Activated CD8-positive, alpha-beta memory T cell treated with anti-CD3 and anti-CD28 coated beads for 48 hours (primary cell): ENCODE measurements at places on chromosomes 1 and 21.

DNA sequence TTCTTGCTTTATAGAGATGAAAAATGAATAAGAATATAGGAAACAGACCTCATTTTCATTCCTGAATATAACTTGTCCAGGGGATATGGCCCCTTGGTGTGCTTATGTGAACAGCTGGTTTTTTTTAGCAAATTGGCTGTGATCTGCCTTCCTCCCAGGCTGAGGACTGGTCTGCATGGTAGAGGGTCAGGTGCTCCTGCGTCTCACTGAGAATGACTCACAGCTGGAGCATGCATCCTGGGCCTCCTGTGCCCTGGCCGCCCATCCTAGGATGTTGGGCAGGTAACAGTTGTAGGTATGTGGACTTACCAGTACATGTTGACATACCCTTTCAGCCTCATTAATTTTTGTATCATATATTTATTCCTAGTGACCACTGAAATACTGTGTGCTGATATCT lies 29.8 kb downstream of the AGT start:
- DNase-seq: no peak

DNA sequence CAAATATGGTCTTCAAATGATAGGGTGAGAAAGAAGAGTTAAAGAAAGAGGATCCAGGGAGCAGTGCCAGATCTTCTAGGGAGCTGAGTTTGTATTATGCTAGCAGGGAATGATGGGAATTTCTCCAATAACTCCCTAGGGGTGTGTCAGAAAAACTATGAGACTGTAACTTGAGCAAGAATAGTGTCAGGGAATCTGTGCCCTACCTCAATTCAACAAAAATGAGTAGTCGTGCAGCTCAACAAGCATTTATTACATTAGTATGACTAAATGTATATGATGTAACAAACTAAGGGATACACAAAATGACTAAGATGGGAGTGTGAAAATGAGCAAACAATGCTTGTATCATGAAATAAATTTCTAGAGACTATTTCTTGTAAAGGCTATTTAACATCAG lies 24.2 kb downstream of the SPAG17 start:
- DNase-seq: no peak

- DNase-seq: no peak
Observed at GRCh38 chr1:234933475-234933874, 195.2 kb downstream of the TOMM20 start.

GRCh38 chr21:45555557-45556301 lies 13.5 kb upstream of the SLC19A1 start:
- no peak for DNase-seq

- no peak for DNase-seq
Observed at GRCh38 chr1:65332821-65333220, 23.5 kb downstream of the DNAJC6 start.

- DNase-seq: no peak
Observed at GRCh38 chr1:115655306-115655663, 13.5 kb downstream of the VANGL1 start.

- peak; percentile 24 for DNase-seq
Observed at GRCh38 chr1:6148497-6149241, 31.5 kb downstream of the CHD5 start.

DNA sequence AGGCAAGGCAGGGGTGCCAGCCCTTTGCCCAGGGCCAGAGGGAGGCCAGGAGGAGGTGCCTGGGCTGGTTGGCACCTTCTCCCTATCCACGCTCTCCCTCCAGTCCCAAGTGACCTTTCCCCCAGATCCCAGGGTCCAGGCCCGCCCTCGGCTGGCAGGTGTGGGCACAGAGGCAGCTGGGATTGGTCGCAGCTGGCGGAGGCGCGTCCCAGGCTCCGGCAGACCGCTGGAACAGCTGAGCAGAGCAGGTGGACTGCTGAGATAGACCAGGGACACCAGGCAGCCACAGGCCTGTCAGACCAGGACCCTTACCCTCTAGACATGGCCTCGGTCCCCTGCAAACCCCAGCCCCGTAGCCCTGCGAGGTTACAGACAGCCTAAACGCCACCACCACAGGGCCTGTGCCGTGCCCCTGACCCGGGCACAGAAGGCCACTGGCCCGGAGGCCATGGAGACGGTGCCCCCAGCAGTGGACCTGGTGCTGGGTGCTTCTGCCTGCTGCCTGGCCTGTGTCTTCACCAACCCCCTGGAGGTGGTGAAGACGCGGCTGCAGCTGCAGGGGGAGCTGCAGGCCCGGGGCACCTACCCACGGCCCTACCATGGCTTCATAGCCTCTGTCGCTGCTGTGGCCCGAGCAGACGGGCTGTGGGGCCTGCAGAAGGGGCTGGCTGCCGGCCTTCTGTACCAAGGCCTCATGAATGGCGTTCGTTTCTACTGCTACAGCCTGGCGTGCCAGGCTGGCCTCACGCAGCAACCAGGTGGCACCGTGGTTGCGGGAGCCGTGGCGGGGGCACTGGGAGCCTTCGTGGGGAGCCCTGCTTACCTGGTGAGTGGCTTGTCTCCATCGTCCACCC lies at the start of gene SLC25A34:
Gene SLC25A34 (plus strand): TSS at position 221 of the 854 bp plus-strand sequence. CDS start 228 bp downstream, at position 449.
- DNase-seq: no peak

DNA sequence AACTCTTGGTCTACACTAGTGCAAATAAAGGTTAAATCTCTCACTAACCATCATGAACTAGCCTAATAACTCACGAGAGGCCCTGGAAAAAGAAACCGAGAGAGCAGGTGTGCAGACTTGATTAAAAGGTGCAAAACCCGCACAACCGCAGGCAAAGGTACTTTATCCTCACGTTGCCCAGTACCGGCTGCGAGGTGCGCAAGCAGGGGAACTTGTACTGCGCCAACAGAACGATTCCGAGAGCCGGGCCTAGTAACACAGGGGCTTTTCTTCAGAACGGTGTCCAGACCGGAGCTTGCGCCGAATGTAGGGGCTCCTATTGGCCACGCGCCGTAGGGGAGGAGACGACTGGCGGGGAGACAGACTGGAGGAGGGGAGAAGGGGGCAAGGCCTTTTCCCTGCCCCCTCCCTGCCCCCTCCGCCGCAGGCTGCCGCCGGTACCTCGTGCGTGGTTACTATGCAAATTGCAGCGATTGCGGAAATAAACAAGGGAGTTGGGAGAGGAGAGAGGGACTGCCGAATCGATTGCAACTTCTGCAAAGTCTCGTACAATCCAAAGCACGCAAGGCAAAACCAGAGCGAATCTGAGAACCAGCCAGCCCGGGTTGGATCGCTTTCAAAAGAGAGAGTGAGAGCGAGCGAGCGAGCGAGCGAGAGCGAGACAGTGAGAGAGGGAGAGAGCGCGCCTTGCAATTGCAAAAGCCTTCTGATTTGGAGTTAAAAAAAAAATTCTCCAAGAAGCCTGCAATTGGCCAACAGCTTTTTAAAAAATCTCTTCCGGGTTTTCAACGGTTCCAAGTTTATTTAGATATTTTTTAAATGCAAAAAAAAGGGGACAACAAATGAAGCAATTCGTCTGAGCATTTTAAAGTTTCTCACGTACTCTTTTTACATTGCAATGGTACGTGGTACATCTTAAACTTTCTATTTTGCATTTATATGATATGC lies 5.4 kb upstream of the NFIA start:
- DNase-seq: peak; percentile 57

- DNase-seq: no peak
Observed at GRCh38 chr1:157842939-157843338, 1.3 kb upstream of the CD5L start.

GRCh38 chr21:36246080-36246631 lies 73.8 kb upstream of the MORC3 start:
- no peak for DNase-seq

DNA sequence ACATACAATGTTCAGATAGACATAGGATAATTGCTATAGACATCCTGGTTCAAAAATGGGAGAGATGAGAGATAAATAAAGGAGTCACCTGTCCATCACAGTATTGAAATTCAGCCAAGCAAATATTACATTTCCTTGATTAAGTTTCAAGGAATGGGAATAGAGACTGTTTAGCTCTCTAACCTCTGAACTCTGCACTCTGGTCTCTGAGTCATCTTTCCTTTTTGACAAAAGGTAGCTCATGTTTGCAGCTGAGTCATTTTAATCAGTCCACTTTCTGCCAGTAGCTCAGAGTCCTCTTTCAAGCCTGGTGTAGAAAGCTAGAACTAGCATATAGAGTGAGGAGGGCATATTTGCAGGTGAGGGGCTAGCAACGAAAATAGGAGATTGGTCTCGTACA lies 51.4 kb upstream of the GJA8 start:
- DNase-seq: no peak

DNA sequence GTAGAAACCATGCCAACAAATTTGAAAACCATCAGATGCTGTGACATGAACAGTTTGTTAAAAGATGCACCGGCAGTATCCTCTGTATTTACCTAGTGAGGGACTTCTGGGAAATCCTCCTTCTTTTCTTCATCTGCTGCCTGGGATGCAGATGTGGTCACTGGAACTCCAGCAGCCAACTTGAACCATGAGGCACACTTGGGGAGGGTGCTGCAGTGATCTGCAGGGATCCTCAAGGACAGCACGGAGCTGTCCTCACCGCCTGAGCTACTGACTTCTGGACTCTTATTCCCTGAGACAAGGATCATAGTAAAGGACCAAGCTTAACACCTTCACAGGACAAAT lies 19.5 kb upstream of the NID1 start:
- no peak for DNase-seq

DNA sequence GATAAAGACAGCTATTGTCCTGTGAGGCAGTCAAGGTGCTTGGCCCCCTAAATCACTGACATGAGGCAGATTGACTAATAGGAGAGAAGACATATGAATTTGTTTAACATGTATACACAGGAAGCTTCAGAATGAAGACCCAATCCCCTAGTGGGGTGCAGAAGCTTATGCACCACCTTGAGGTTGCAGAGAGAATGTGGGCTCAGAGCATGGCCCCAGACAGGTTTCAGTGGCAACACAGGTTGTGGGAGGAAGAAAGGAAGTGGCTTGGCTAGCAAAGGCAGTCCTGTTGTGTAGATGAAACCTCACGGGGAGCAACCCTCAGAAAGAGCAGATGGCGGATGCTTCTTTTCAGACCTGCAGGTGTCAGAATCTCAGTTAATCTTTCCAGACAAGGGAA lies 37.0 kb upstream of the PARP1 start:
- DNase-seq: peak; percentile 27

DNA sequence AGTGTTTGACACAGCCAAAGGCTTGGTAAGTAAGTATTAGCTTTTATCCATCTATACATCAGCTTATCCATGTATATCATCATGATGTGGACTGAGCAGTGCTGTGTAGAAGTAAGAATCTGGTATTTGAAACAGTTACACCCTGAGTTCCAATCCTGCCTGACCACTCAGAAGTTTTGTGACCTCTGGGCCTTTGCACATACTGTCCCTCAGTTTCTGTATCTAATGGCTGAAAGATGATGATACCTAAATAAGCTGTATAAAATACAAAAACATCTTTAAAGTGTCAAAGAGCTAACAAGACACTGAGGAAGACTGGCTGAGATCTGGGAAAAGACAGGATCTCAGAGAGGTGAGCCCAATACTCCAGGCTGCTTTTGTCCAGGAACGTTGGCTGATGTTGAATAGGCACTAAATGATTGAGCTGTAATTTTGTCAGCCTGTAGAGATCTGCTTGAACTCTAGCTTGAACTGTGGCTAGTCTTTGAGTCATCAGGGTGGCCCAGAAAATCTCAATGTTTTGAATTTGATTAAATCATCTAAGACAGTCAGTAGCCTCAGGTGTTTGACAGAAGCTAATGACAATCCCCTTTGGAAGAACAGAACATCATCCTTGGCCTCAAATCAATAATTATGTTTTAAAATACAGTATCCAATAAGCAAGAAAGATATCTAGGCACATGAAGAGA lies 20.2 kb upstream of the OTUD3 start:
- no peak for DNase-seq

GRCh38 chr1:173477286-173478093 lies at the start of gene PRDX6:
PRDX6 (plus strand) TSS chr1:173477335; CDS start chr1:173477398, 63 bp downstream.
- no peak for DNase-seq

GRCh38 chr1:2606881-2607621 lies 20.5 kb downstream of the PRXL2B start:
- DNase-seq: no peak

- DNase-seq: no peak
Observed at GRCh38 chr1:93459126-93459525, 11.2 kb downstream of the FNBP1L start.

DNA sequence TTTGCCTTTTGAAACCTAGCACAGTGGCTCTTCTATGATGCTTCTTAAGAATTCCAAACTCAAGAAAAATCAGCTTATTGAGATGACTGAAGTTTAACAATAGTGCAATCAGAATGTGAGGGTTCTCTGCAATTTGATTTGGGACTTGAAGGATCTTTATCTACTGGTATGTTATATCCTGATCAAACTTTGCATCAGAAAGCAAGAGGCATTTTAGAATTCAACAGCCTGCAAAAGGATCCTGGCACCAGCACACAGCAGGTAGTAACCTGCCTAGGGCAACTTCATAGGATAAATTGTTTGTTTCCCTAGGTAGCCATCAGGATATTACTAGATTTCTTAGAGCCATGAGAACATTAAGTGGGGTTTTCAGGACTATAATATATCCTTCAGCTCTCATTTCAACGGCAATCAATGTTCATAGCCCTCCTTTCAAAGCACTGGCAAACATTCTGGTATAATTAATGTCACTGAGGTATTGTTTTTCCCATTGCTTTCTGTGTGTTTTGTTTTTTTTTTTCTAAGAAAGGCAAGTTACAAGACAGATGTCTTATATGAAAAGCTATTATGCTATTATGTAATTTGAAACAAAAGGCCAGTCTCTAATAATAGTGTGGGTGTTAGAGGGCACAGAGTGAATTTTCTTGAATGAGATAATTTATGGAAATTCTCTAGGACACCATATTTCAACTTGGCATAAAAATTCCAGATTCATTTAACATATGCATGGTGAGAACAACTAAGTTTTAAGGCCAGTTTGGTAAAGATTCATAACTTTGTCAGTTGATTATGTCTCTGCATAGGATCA lies 34.5 kb downstream of the NTNG1 start:
- DNase-seq: no peak

DNA sequence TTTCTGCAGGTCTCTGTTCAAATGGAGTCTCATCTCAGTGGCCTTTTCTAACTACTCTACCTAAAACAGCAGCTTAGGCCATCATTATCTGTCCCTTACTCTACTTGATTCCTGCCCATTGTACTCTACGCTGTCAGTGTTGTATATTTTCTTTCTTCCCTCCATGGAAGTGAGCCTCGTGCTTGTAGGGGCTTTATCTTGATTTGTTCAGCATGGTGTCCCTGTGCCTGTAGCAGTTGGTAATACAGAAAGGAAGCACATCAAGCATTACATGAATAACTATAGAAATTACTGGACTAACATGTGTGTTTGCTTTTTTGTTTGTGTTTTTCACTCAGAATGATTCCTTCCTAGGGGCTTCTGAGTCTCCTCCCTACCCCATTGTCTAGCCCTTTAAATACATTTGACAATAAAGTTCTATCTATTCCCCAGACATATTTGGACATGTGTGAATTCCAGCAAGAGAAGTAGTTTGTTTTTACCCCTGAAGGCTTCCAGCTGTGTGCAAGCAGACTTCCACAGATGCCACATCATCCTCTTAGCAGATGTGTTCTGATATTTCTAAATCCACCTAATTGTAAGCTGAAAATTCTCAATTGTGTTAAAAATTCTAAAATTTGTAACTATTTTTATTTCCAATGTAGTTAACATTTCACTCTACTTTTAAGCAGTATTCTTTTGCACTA lies 40.3 kb downstream of the PRMT2 start:
- no peak for DNase-seq

- no peak for DNase-seq
Observed at GRCh38 chr1:65176591-65176990, 28.6 kb downstream of the AK4 start.

- no peak for DNase-seq
Observed at GRCh38 chr21:40335704-40336103, 468.5 kb downstream of the PCP4 start.
